ENCODE measurements at places on chromosomes 16 and 17.
A peak's percentile ranks its signal among the peaks of the same experiment; 100 is the strongest.

GRCh38 chr17:7177191-7177953 is 1.8 kb downstream of the ASGR1 start:
- peak; percentile 36 for DNase-seq

DNA sequence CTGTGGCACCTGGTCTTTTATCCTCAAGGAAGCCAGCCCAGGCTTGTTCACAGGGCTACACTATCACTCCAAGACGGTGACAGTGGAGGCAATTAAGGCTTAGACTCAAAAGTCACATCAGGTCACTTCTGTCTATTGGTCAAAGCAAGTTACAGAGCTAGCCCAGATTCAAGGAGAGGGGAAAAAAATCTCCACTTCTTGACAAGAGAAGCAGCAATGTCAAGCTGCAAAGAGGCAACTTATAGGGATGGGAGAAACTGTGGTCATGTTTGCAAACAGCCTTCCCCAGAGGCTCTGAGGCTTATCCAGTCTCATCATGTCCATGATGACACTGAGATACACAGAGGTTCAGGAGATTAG is 31.6 kb downstream of the SERPINF1 start:
- DNase-seq = no peak

- peak; percentile 50 for DNase-seq
Measured at GRCh38 chr16:55711959-55712876, 56.4 kb downstream of the SLC6A2 start.

DNA sequence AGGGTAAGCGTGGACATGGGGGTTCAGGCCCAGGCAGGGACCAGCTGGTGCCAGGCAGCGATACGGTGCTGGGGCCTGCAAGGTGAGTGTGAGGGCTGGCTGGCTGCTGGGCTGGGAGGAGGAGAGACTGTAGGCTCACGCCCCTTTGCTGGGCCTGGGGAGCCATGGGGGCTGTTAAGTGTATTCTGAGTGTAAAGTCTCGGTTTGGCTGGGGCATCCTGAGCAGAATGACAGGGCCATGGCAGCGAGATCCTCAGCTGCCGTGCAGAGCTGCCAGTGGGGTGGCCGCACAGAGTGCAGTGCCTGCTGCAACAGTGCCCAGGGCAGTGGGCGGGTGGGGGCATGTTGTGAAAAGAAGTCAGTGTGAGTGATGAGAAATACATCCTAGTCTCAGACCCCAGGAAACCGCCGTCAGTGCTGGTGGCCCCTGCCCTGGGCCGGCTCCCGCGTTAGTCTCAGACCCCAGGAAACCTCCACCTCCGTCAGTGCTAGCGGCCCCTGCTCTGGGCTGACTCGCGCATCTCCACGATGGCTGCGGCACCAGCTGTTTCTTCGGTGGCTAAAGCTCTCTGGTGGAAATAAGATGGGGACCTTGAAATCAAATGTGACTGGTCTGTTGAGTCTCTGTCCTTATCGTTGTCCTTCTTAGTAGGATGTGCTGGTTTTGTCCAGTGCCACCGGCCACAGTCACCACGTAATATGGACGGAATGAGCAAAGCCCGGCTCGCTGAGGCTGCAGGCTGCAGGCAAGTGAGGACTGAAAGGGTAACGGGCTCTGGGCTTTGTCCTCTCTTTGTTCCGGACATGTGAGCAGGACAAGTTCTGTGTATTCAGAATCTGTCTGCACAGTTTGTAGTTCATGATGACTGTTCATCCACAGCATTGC is 22.9 kb downstream of the ACSF3 start:
- no peak for DNase-seq

DNA sequence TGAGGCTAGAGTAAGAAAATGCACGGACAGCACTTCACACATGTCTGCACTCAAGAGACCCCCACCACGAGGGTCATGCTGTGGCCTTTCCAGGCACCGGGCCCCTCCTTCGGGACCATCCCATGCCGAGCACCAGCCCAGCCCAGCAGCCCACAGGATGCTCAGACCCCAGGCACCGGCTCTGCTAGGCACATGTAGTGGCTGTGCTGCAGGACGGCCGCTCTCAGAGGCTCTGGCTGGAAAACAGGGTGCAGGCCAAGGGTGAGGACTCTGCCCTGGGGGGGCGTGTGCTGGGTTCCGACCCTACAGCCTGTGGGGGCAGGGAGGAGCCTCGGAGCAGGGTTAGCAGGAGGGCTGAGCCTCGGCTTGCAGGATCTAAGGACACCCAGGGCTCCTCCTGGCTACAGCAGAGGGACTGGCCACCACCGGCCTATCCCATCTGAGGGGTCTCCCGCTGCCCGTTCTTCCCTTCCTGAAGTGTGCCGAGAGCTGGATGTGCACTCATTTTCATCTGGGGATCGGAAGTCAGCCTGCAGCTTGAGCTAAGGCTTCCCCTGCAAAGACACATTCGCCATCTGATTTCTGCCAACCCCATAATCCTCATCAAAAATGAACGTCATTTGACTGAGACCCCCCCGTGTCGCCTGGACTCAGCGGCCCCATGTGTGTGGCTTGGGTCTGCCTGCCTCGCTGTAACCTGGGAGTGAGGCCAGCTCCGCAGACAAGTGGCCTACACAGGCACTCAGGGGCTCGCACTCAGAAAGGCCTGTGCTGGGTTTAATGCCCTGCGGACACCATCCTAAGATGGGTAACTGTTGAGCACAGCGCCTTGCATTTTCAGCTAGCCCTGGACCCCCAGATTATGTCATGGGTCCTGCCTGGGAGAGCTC is 293.1 kb upstream of the FOXF1 start:
- DNase-seq = no peak

Measured in stimulated activated CD8-positive, alpha-beta memory T cell treated with anti-CD3 and anti-CD28 coated beads, Interleukin-7, amount 100 ng/mL, for 24 hours (primary cell).